Liver (tissue), 10 donors: ENCODE measurements at places on chromosomes 1 and 21. TPM values are rescaled to one million over a fixed set of nuclear protein-coding genes. Genes with fewer than 3 reads are reported as not detected.

Gene GJB3
- not detected for total RNA-seq

Gene RCC1
- 18.9 TPM for total RNA-seq

DNA sequence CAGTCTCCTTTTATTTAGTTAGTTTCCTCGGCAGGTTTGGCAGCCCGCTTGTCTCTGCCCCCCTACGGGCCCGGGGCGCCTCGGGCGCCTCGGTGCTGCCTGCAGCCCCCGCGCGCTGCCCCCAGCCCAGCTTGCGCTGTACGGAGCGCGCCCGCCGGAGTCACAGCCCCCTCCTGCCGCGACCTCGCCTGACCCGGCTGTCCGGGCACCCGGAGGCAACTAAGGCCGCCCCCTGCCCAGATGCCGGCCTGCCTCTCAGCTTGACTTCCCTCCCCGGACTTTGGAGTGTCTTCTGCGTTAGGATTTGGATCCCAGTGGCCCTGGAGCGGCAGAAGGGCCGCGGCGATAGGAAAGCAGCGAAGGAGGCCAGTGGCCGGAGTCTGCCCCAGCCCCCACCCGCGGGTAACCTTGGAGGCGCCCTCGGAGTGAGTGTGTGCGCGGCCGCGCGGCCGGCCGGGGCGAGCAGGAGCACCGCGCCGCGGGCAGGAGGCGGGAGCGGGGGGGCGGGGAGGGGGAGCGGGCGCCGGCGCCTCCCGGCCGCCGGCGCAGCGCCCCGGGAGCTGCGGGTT lies 7.6 kb downstream of the CDKN2C start:
- DNase-seq = peak; percentile 52

GRCh38 chr1:192407206-192407605 lies 90.4 kb downstream of the RGS21 start:
- DNase-seq = no peak

Gene KRTCAP2
- 49.8 TPM for total RNA-seq
